ENCODE measurements at places on chromosomes 3 and 15.

DNA sequence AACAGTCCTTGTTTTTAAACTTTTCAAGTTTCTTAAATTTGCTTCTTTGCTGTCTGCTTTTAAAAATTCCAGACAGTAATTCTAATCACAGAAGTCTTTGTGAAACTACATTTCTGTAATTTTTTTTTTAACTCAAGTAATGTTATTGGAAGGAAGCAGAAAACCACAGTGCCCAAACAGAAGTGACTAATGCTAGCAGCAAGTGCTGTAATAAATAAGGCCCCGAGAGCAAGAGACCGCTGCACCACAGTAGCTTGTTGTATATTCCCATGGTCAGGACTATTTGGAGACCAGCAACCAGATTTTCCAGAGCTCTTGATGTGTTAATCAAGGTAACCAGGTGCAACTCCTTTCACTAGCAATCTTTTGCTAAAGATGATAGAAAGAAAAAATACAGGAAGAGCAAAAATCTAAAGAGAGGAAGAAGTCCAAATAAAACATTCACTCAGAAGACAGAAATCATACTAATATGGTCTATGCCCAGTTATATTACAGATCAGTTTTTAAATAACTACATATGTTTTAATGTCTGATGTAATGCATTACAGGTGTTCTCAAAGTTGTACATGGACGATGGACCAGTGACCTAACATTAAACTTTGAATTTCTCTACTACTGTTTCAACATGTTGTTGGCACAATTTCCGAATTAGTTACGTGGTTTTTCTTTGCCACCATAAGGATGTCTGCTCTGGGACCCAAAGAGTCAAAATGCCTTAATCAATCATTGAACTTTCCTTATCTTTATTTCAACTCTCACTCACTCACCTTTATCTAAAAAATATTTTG lies 36.4 kb downstream of the WWTR1 start:
- DNase-seq = no peak

DNA sequence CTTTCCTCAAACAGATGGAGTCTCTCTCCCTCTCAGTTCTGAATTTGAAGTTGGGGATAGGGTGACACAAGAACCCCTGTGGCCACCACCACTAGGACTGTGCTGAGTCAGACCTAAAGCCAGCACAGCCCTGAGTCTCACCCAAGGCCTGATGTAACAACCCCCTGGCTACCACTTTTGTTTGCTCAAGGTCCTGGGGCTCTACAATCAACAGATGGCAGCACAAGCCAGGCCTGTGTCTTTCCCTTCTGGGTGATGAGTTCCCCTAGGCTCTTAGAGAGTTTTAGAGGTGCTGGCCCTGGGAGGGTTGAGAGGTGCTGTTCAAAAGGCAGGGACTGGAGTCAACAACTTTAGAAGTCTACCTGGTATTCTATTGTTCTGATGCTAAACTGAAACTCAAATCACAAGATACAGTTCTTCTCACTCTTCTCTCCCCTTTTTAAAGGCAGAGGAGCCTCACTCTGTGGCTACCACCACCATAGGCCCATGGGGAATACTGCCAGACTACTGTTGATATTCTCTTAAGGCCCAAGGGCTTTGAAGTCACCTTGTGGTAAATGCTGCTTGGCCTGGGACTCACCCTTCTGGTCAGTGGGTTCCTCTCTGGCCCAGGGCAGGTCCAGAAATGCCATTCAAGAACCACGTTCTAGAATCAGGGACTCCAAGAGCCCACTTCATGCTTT lies 6.5 kb downstream of the OR5K4 start:
- DNase-seq = no peak

DNA sequence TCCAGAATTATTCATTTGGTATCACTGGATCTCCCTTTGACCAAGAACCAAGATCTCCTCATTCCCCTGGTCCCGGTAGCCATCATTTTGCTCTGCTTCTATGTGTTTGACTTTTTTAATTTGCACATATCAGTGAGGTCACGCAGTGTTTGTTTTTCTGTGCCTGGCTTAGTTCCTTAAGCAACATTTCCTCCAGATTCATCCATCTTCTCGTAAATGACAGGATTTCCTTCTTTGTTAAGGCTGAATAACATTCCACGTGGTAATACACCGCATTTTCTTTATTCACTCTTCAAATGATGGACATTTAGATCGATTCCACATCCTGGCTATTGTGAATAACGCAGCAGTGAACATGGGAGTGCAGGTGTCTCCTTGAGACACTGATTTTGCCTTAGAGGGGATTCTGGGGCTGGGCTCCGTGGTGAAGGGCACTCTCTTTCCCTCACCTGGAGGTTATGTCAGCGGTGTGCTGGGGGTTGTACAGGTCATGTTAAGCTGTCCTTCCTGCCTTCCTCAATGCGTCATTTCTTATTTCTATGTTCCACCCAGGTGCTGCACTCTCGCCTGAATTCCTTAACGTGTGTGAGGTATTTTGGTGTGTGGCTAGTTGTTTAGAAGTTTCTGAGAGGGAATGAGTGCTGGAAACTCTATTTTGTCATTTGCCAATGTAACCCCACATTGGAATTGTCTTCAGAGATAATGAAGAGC lies 212.2 kb downstream of the LPP start:
- no peak for DNase-seq

GRCh38 chr15:100355342-100355741 lies 13.6 kb upstream of the ADAMTS17 start:
- no peak for DNase-seq

GRCh38 chr3:191198932-191199331 lies at the start of gene OSTN:
OSTN (plus strand) TSS chr3:191199241; CDS start chr3:191212533, 13,292 bp downstream.
- no peak for DNase-seq

DNA sequence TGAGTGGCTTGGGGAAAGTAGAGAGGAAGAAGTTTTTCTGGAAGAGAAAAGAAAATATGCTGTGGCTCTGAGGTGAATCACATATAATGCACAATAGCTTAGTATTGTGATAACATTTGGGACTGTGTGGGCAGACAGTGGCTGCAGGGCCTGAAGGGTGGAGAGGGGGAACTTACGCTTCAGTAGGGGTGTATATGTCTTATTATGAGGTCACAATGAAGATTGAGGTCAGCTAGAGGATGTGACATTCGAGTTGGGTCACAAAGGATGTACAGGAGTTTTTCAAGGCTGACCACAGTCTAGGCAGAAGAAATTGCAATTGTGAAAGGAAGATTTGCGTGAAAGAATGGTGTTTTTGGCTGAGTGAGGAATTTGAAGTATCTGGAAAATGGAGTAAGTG lies 414.8 kb downstream of the LPP start:
- DNase-seq = no peak

GRCh38 chr3:197197334-197197733 lies 101.1 kb downstream of the DLG1 start:
- no peak for DNase-seq

DNA sequence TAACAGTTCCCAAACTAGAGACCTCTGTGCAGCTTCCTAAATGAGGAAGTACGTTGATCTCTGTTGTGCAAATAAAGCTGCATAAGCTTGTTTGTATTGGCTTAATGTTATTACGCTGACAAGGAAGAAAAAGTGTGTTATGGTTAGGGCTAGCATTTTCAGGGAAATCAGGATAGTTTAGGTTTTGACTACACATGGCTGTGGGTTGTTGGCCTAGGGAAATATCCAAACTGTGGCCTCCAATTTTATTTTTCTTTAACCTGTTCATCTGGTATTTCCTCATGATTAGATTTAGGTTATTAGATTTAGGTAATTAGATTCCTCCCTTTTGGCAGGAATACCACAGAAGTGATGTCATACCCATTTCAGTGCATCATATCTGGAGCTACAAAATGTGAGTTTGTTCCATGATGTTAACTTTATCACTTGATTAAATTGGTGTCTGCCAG lies 8.7 kb upstream of the MCCC1 start:
- DNase-seq = no peak

GRCh38 chr3:16723978-16724377 lies 118.8 kb upstream of the DAZL start:
- no peak for DNase-seq

DNA sequence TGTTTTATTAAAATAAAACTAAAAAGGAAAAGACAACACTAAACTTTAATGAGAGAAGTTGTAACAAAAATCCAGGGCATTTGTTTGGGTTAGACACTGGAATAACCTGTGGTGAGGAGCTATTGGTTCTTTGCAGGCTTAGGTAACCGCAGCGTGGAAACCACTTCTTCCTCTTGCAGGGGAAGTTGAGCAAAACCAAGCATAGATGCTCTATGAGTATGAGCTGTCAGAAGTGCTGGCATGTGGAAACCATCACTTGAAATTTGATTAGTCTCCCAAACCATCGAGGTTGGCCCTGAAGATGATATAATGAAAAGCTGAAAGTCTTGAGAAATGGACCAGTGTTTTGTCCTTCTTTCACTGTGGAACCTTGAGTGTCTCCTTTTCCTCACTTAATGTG lies 127.1 kb upstream of the RBMS3 start:
- DNase-seq = no peak

- no peak for DNase-seq
Measured at GRCh38 chr3:33911525-33912322, 113.3 kb downstream of the PDCD6IP start.

- DNase-seq = no peak
Measured at GRCh38 chr15:67794832-67795574, 30.3 kb upstream of the SKOR1 start.

DNA sequence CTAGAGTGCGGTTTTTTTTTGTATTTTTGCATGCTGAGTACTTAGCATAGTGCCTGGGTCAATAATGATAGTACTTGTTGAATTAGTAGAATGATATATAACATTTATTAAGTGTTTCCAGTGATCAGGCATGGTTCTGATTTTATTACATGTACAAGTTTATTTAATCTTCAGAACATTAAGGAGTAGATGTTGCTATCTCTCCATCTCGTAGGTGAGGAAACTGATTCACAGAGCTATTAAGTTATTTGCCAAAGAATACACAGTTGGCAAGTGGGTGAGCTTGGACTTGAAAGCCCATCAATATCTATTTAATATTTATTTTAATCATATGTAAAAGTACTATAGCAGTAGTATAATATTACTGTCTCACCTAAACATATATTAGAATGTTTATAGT lies 219.5 kb downstream of the CACNA2D3 start:
- no peak for DNase-seq

DNA sequence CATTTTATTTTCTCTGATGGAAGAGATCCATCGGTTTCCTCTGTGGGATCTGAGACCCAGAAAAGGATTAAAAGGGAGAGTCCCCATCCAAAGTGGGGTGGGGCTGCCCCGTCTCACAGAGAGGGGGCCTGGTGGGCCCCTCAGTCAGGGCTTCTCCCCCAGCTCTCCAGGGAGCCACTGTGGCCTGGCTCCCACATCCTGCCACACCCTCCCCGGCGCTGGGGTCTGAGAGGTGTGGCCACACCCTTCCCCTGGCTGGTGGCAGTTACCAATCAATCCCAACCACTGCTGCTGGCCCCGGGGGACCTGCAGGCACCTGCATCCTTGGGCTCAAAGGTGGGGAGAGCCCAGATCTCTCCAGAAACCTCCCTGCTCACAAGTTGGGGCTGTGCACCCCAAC lies 161.8 kb upstream of the IQSEC1 start:
- DNase-seq = no peak

GRCh38 chr15:65971741-65971995 lies 102.4 kb downstream of the RAB11A start:
- no peak for DNase-seq

- no peak for DNase-seq
Measured at GRCh38 chr3:120489421-120489820, 38.6 kb upstream of the FSTL1 start.

DNA sequence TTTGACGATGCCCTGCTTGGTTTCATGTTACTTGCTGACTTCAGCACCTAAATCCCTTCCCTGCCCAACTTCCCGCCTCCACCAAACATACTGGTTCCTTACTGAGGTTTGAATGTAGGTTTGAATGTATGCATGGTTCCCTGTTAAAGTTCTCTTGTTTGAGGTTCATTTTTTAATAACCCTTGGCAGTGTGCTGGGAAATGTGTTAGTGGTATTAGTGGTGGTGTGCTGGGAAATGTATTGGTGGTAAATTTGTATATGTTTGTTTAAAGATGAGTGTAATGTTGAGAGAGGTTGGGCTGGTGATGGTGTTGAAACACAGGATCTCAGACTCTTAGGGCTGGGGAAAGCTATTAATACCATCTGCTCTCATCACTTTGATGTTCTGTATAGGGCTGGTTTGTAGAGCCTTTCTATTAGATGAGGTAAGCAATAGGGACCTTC lies 392.7 kb downstream of the PTPRG start:
- DNase-seq = no peak

DNA sequence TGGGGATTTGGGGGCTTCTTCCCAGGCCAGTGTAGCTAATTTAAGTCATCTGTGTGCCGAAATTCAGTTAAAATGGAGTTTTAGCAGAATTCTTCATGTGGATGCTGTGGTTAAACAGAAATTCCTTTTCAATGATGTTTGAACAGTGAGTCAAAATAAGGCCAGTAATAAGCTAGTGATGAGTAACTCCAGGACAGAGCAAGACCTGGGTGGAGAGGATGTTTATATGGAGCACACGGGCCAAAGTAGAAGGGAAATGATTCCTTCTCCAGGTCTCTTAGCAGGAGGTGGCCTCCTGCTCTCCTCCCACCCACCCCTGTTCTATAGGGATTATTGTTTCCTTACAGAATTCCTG lies 31.9 kb upstream of the UACA start:
- DNase-seq = no peak

GRCh38 chr15:41584636-41585126 lies 25.7 kb downstream of the TYRO3 start:
- no peak for DNase-seq

- DNase-seq = no peak
Measured at GRCh38 chr15:27784107-27784506, 315.0 kb downstream of the OCA2 start.

DNA sequence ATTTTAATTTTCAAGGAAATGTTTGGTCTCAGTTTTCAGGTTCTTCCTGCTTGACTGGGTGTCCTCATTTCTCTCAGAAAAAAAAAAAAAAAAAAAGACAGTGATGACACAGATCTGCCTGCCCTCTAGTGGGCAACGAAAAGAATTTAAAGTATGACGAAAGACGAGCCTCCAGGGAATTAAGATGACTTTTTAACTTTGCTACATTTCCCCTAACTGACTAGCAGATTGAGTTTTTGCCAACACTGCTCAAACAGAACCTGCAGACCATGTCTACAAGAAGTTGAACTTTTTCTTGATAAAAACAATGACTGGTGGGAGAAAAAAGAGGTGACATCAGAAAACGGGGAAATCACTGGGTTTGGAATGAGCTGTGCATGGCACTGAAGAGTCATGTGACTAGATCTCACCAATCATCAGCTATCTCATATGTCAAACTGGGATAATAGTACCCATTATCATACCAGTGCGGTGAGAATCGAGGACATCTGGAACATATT lies 40.8 kb downstream of the EOMES start:
- no peak for DNase-seq

GRCh38 chr3:54663501-54664011 lies 264.3 kb downstream of the LRTM1 start:
- no peak for DNase-seq

DNA sequence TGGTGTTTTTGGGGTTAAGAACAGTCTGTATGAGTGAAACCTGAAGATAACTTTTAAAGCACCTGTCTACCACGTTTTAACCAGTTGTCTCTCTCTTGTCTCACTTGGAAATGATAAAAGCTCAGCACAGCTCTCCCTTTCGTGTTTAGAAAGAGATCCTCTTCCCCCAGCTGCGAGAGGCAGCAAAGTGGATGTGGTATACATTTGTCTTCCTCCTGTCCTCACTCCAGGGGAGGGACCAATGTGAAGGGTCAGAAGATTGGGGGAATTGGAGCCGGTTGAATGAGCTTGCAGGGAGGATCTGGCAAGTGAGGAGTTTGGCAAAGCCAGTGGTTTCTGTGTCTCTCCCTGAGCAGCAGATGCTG lies 14.6 kb downstream of the SMAD6 start:
- no peak for DNase-seq

- DNase-seq = no peak
Measured at GRCh38 chr3:159258934-159259333, 457.1 kb downstream of the MFSD1 start.

- no peak for DNase-seq
Measured at GRCh38 chr3:192122832-192123594, 604.3 kb downstream of the FGF12 start.

All from omental fat pad (tissue), 4 donors.